ENCODE measurements at places on chromosomes 11 and 22.

DNA sequence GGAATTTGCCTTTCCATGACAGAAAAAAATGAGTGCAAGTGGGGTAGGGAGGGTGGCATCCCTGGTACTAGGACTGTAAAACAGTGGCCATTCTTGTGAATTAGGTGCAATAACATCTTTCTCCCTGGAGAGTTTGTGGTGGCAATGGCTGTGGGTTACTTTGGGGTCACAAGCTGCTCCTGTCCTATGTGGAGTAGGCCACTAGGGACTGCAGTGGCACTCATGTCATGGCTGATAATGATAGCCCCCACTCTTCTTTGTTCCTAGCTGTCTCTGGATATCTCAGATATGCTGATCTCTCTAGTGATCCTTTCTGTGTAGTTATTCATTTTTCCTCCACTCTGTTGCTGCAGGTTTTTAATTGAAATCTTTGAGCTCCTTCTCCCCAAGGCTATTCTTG lies 270.5 kb upstream of the CHORDC1 start:
- no peak for DNase-seq

DNA sequence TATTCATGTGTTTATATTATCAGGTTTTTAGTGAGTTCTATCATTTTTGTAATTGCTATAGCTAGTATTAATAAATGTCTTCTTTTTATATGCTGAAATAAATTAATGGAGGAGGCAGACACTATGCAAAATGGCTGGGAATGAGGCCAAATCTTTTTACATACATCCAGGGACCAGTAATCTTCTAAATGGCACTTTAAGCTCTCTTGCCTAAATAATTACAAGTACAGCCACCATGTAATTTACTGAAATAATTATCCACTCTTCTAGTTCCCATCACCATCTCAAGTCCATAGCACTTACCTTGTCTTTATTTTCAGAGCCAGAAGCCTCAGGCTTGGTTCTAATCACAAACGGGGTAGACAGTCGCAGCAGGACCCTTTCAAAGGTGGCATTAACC lies 79.1 kb downstream of the GUCY1A2 start:
- no peak for DNase-seq

DNA sequence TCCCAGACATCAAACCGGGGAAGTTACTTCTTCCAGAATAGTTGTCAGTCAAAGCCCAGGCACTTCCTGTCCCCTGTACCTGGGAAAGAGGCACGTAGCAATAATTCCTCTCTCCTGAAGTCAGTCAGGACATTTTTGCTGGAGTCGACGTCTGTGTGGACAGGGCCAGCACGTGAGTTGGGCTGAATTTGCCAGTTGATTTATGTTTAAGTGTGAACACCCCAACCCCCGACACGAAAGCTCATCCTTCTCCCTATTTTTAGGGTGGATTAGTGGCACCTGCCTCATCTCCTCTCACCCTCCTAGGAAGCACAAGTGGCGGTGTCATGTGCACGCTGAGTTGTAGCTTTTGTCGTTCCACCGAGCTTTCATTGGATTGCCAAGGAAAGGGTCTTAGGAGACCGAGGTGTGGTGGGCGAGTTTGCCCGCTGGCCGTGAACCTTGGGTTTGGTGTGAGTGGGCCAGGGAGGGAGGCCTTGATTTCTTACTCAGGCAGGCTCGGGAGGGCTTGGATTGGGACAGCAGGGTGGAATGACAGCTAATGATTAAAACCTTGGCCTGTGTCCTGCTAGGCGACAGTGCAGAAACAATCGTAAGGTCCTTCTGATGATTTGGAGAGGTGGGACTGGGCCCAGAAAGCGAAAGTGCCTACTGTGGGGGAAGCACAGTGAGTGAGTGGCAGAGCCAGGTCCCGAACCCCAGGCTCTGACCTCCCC lies 87.0 kb upstream of the CRYBB3 start:
- no peak for DNase-seq

DNA sequence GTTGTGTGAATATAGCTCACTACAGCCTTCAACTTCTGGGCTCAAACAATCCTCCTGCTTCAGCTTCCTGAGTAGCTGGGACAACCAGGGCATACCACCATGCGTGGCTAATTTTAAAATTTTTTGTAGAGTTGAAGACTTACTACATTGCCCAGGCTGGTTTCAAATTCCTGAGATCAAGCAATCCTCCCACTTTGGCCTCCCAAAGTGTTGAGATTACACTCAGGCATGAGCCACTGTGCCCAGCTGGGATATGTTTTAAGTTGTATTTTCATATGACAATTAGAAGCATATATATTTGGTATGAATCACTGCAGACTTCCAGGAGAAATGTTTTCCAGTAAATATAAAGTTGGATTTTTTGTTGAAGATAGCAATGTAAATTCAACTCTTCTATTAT lies 15.4 kb downstream of the DDX10 start:
- DNase-seq, result no peak

DNA sequence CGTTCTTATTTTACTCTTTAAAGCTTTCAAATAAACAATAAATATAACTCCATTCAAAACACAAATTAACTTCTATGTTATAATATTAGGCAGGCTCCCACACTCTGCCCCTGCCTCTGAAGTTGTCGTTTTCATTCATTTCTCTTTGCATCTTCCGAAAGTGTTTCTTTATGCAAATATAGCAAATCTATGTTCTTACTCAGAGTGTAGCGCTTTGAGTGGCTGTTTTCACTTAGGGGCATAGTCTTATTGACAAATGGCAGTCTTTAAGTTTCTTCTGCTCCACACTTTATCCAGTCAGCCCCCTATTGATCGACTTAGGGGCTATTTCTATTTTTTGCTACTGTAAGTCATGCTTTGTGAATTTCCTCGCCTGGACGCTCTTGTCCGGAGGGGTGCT lies 45.3 kb upstream of the RTL6 start:
- peak; percentile 2 for DNase-seq

DNA sequence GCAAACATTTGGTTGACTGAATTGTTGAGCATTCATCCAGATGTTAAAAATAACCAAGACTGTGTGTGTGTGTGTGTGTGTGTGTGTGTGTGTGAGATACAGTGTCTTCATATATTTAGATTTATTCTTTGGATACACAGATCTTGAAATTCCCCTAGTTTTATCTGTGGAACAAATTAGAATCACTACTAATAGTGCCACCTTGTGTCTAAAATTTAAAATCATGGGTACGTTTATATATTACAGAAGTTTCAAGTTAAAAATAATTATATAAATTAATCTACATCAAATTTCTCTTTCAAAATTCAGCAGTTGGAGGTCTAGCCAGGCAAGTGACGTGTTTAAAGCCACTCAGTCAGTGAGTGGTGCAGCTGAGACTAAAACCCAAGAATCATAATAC lies 1566.2 kb upstream of the TENM4 start:
- no peak for DNase-seq

DNA sequence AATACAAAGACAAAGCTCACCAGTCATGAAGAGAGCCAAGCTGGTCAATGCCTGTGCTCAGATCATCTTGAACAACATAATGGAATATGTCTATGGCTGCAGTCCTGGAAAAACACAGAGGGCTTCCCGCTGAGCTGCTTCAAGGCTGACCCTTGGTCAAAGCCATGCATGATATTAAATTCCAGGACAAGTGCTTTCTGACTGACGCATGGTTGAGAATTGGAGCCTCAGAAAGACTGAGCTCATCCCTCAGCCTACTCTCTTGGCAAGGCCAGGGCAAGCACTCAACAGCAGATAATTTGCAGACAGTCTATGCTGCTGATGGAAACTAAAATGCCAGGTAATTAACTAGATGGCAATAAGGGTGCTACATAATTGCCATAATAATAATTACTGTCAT lies 89.2 kb downstream of the GALNT18 start:
- DNase-seq, result no peak

DNA sequence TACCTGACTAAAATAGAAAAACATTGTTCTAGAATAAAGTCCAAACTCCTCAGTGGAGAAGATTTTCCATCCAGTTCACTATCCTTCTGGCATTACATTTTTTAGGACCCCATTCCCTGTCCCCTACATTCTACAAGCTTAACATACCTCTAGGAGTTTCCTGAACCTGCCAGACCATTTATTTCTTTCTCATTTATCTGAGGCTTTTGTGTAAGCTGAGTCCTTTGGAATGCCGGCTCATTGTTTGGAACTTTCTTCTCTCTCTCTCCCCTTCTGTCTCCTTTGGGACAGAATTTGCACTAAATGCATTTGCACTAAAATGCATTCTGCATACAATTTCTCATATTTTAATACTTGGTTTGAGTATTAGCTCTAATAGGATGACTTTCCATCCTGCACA lies 393.0 kb upstream of the ANO3 start:
- no peak for DNase-seq

GRCh38 chr11:20563866-20564265 lies 35.5 kb upstream of the SLC6A5 start:
- DNase-seq, result no peak

GRCh38 chr22:36839356-36840073 lies 21.3 kb upstream of the NCF4 start:
- DNase-seq, result no peak

GRCh38 chr11:128757235-128757711 lies 63.4 kb downstream of the FLI1 start:
- no peak for DNase-seq

DNA sequence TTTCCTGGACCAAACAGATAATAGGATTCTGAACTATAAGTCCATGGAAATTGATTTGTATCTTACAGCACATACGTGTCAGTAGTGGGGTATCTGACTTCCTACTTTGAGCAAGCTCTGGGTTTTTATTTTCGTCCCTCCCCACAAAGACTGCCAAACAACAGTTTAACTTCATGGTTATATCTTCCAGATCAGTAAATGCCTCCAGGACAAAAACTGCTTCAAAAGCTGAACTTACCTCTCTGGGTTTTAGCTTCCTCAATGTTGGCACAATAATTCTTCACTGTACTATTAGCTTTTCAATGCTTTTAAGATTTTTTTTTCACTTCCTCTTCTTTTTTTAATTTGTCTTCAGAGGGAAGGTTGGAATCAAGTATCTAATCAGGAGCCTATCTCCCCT lies 4.2 kb upstream of the DPF2 start:
- DNase-seq, result no peak

GRCh38 chr11:11611381-11611780 lies 10.4 kb downstream of the GALNT18 start:
- DNase-seq, result no peak

DNA sequence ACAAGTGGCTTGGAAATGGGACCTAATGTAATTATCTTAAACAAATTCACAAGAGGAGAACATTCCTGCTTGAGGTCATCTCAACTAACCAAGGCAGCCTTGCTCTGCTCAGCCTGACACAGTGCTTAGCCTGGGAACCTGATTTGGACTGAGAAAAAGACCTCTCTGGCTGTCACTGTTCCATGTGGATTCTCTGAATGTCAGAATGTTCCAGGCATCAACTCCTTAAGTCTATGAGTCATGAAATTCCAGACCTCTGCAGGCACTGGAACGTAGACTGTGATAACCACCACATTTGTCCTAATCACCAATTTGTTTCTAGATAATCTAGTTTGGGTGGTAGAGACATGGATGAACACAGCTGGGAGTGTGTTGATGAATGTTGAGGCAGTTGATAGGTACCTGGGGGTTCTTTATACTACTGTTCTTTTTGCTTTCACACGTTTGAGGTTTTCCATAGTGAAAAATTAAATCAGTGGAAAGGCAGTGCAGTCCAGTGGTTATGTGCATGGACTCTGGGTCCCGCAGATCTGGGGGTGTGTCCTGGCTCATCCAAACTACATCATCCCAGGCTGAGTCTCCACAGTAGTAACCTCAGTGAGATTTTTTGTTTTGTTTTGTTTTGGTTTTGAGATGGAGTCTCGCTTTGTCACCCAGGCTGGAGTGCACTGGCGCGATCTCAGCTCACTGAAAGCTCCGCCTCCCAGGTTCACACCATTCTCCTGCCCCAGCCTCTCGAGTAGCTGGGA lies 269.6 kb downstream of the MN1 start:
- no peak for DNase-seq

DNA sequence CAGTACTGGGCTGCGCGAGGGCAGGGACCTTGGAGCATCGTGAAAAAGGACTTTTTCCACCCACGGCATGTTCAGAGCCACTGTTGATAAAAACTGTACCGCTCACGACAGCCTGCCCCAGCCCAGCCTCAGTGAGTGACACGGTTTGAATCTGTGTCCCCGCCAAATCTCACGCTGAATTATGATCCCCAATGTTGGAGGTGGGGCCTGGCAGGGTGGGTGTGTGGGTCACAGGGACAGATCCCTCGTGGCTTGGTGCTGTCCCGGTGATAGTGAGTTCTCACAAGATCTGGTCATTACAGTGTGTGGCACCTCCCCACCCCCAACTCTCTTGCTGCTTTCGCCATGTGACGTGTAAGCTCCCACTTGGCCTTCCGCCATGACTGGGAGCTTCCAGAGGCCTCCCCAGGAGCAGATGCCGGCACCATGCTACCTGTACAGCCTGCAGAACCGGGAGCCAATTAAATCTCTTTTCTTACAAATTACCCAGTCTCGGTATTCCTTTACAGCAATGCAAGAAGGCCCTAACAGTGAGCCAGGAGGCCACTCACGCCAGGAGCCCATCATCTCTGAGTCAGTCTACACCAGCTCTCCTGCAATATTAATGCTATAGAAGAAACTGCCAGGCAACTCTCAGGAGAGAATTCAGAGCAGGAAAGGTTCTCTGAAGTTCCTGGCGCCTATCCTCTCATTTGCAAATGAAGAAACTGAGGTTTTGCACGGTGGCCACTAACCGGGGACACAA lies 1.3 kb downstream of the TOLLIP start:
- DNase-seq, result no peak

DNA sequence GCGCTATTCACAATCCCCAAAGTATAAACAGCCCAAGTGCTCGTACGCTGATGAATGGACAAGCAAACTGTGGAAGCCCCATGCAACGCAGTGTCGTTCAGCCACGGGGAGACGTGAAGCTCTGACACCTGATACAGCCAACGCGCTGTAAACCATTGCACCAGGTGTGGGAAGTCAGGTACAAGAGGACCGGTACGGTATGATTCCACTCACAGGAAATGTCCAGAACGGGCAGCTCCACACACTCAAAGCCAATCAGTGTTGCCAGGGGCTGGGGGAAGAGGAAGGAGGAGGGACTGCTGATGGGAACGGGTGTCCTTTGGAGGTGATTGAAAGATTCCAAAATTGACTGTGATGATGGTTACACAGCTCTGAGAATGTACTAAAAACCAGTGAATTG lies 64.5 kb downstream of the BRD1 start:
- no peak for DNase-seq

- no peak for DNase-seq
These were observed 1060.7 kb downstream of the FAM181B start for GRCh38 chr11:81673001-81673400.

DNA sequence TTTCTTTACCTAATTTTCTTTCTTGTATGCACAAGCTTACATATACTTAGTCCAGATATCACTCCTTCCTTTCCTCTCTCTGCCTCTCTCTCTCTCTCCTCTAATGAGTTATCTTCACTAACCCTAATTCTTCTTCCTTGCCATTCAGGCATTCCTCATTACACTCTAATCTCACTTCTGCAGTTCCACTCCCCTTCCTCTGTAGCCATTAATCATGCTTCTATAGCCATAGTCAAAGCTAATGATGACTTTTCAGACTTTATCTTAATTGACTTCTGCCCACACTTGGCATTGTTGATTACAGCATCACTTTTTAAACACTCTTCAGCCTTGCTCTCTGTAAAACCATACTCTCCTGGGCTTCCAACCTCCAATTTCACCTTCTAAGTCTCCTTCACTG lies 35.3 kb upstream of the SC5D start:
- DNase-seq, result no peak

GRCh38 chr11:93741882-93742226 lies 382 bp downstream of the C11orf54 start:
- DNase-seq, result no peak
